Hematopoietic multipotent progenitor cell (in vitro differentiated cells): ENCODE measurements at places on chromosomes 5 and 9.

- DNase-seq = no peak
These were observed 64.4 kb downstream of the MCCC2 start for GRCh38 chr5:71651579-71651978.

DNA sequence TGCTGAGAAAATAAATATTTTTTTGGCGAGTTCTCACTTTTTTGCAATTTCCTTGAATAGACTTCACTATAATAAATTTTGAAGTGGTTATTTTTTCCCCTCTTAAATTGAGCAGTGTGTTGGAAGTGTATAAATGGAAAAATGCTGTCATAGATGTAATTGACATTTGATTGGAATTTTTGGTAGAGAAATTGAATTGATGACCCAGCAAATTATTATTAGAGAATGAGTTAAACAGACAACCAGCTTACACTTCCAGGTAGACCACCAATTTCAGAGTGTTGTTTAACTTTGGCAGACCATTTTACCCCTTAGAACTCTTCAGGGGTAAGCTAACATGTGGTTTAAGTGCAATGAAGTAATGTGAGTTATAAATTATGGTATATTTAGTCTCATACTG is 1.9 kb downstream of the FAF2 start:
- DNase-seq = no peak

DNA sequence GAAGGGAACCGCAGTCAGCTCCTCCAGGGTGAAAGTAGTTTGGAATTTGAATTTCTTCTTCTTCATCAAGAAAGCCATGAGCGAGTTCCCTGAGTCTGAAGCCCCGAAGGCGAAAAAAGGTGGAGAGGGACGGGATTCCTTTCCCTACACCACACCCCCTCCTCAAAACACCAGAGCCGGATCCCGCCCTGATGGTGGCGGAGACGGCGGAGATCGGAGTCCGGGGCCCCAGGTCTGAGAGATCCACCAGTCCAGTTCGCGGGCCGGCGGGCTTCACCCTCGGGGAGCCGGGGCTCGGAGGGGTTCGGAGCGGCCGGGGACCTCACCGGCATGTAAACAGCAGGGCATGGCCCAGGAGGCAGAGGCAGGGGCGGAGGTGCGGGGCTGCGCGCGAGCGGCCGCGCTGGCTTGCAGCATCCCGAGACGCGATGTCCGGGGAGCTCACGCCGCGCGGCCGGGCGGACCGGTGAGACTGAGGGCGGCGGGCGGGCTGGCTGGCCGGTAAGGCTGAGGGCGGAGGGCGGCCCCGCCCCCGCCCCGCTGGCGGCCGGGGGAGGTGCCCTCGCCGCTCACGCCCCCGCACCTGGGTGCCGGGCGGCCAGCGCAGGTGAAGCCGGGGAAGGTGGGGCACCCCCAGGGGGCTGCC is 606 bp downstream of the EEIG1 start:
- DNase-seq = no peak

- DNase-seq = no peak
These were observed 291.1 kb upstream of the TUT7 start for GRCh38 chr9:86645303-86645702.

- DNase-seq = no peak
These were observed 119.3 kb downstream of the NR2F1-AS1 start for GRCh38 chr5:93461756-93462155.

- no peak for DNase-seq
These were observed 6.6 kb upstream of the KCNN2 start for GRCh38 chr5:114355086-114355830.

DNA sequence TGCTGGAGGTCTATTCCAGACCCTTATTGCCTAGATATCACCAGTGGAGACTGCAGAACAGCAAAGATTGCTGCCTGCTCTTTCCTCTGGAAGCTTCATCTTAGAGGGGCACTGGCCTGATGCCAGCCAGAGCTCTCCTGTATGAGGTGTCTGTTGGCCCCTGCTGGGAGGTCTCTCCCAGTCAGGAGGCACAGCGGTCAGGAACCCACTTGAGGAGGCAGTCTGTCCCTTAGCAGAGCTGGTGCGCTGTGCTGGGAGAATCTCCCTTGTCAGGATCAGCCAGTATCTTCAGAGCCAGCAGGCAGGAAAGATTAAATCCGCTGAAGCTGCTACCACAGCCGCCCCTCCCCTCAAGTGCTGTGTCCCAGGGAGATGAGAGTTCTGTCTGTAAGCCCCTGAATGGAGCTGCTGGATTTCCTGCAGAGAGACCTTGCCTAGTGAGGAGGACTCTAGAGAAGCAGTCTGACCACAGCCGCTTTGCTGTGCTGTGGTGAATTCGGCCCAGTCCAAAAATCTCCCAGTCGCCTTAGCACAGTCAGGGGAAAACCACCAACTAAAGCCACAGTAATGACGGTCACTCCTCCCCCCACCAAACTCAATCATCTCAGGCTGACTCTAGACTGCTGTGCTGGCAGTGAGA is 124.1 kb downstream of the JAKMIP2 start:
- DNase-seq = no peak

DNA sequence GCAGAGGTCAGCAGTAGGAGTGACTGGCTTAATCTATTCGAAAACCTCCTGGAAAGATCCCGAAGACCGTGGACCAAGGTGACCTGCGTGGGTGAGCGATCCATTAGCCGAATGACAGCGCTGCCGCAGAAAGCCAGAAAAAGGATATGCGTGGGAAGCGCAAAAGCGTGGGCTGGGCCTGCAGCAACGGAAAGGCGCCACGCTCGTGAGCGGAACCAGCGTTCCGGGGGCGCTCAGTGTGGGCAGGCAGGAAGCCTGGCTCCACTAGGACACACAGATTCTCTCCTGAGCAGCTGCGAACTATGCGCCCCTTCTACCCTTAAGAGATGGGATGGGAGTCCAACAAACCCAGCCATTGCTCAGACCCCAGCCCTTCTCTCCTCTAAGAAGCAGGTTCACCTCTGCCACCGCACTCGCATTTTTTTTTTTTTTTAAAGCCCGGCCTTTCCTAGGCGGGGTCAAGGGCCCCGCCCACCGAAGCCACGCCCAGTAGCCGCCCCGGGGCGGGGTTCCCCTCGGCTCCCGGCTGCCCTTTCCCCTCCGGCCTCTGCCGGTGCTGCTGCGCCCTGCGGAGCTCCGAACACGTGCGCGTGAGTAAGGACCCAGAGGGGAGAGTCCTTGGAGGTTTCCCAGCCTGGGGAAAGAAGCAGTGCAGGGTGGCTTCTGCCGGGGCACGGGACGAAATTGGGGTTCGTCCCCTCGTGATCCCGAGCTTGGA is 19.8 kb upstream of the MATR3 start:
- DNase-seq = peak; percentile 79

DNA sequence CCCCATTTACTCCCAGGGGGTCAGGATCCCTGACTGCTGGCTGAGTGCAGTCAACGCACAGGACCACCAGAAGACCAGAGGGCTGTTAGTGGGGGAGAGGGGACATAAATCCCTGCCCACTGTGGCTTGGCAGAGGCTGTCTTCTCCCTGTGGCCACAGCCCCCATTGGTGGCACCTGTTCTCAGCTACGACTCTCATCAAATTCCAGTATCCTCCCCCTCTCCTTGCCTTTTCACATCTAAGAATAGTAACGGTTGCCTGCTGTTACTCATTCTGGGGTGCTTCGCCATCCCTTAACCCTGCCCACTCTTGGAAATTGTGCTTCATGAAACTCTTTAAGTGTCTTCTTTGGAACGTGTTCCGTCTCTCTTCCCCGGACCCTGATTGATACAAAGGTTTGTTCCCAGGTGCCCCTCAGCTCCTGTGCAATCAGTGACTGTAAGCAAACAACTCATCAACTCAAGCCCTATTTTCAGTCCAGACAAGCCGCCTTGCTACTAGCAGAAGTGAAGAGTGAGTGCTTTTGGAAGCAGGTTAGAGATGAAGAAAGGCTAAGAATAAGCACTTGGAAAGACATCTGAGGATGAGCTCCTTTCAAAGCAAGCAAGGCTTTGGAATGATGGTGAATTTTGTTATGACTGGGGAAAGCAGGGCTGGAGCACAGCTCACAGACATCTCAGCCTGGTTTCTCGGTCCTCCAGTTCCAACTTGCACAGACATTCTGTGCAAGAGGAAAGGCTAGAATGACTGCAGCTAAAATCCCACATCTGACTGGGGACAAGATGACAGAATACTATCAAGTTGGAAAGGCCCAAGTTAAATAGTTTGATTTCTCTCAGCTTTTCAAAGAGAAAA is 22.9 kb upstream of the DENND1A start:
- DNase-seq = no peak

- DNase-seq = no peak
These were observed 298.5 kb downstream of the MAST4 start for GRCh38 chr5:66894480-66895240.

DNA sequence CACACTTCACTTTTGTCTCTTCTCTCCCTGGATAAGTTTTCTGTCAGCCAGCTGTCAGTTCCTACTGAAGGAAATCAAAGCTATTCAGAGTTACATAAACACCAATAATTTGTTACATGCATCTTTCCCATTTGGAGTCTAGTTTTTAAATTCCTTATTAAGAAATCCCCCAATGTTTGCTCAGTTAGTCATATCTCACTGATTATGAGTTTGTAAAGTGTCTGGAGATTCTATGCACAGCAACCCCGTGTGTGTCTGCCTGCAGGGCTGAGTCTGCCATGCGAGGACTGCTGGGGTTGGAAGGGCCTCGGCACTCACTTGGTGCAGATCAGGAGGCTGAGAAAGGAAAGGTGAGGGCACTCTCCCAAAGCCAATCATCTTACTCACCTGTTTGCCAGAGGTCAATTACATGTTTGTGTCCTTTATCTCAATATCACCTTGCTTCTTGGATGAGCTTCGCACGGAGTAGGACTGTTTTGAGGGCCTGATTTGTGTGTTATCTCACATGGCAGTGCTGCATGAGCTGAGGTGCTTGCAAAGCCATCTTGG is 3.3 kb downstream of the ANKRD34B start:
- no peak for DNase-seq

- DNase-seq = no peak
These were observed 52.4 kb downstream of the MEF2C start for GRCh38 chr5:88830567-88830966.

GRCh38 chr5:31270396-31270795 is 76.9 kb downstream of the CDH6 start:
- no peak for DNase-seq

DNA sequence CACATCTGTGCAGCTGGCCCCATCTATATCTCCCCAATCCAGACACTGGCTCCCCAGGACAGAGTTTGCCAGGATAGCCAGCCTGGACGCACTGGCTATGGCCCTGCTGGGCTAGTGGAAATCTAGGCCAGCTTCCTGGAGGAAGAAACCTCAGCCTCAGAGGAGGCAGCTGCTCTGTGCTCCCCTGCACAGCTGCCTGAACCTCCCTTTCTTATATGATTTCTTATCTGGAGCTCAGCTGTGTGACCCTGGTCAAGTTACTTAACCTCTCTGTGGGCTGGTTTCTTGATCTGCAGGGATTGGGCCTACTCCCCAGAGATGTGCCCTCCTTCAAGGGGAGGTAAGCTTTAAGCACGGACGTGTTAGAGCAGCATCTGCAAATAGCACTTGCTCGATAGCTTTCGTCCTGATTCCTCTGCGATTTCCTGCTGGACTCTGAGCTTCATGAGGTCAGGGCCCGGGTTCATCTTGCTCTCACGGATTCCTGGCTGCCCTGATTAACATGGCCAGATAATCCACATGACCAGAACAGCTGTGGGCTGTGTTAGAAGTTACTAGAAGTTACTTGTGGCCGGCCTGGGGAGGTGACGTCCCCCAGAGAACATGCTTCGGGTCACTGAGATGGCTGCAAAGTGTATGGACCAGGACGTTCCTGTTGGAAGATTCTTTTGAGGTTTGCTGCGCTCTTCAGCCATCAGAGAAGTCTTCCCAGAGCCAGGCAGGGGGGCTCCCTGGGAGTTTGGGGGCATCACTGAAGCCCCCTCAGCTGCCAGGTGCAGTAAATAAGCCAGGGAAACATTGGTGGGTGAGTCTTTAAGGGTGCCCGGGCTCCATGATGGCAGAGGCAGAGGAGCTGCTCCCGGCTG is 14.5 kb downstream of the C9orf50 start:
- DNase-seq = no peak

- DNase-seq = peak; percentile 57
These were observed 6.7 kb upstream of the ZCCHC10 start for GRCh38 chr5:133032852-133033742.

DNA sequence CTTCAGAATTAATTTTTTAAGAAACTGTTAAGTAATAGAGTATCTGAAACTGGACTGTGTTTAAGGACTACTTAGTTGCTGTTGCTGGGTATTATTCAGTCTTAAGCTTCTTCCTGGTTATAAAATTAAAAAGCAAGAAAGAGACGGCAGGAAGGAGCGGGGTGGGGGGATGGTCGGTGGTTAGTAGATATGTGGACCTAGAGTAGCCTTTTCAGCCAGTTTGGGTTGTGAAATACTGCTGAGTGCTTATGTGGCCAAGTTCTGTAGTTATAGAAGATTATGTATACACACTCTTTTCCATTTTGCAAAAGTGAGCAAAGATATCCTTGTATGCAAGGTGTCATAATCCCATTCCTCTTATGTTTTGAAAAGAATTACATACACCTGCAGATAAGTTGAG is 28.5 kb downstream of the TRIO start:
- DNase-seq = peak; percentile 52

- no peak for DNase-seq
These were observed 20.8 kb downstream of the PAPPA start for GRCh38 chr9:116174347-116174746.

DNA sequence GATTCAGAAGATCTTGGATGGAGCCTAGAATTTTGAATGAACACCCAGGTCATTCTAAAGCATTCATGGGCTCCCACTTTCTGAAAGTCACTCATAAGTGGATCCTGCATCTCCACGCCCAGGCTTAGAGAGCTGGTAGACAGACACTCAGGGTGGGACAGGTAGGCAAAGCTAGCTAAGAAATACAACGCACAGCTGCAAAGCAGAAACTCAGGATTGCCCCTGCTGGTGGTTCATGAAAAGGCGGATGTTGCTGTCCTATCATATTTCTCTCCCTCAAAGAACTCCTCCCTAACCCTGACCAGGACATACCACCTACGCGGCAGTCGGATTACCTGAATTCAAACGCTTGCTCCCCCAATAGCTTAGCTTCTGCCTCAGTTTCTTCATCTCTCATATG is 226.5 kb downstream of the GLIS3 start:
- DNase-seq = no peak

DNA sequence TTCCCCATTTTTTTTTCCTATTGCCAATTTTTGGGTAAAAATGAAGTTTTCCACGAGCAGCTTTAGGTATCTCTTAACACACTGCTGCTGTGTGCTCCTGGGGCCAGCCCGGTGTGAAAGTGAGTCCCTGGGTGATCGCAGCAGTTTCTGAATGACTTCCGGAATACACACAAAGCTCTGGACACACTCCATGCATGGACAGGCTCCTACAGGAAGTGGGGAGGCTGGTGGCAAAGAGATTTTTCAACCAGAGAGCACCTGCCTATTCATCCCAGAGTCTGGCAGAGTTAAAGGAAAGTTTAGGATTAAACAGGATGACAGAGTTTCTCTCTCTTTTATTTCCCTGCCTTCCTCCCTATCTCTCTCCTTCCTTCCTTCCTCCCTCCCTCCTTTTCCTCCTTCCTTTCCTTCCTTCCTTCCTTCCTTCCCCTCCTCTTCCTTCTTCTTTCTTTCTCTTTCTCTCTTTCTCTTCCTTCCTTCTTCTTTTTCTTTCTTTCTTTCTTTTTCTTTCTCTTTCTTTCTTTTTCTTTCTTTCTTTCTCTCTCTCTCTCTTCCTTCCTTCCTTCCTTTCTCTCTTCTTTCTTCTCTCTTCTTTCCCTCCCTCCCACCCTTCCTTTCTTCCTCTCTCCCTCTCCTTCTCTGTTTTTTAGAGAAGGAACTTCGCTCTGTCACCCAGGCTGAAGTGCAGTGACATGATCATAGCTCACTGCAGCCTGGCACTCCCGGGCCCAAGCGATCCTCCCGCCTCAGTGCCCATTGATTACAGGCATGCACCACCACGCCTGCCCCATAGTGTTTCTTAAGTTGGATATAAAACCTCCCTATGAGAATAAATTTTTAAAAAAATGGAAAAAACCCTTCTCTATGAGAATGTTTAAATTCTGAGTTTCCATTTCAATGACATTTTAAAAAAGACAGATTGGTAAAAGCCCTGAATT is 38.7 kb upstream of the UBTD2 start:
- no peak for DNase-seq
